ENCODE measurements at places on chromosomes 5 and 9.
A peak's percentile ranks its signal among the peaks of the same experiment; 100 is the strongest.

DNA sequence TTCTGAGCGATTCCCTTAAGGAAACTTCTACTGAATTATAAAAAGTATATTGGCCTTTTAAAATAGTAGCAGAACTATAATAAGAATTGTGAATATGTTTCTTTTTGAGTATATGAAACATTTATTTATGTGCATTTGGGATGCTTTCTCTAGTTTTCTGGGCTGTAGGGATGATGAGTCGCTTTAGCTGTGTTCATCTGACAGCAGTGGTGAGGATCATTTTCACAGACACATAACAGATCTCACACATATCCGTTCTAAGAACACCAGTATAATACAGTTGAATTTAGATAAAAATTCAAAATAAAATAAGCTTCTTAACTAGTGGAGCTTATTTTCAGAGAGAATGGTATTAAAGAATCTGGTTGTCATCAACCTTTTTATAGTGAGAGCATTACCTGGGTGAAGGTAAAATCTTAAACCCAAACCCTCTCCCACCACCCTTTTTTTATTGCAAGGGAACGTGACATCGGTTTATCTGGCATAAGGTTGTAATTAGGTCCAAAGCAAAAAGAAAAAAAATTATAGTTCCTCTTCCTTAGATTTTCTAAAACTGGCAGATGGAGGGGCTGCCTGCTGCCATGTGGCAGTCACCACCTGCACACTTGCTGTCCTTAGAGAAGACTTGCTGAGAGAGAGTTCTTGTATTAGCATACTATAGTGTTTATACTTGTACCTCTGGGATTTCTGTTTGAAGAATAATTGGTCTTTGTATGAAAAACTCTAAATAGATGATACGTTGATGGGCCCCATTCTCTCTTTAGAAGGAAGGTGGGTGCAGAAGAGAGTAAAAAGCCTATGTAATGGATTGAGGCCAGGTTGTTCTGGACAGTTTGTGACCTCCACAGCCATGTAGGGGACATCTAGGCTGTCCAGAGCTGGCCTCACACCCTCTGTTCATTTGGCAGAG lies 86.8 kb downstream of the CAMK4 start:
- no peak for DNase-seq

- DNase-seq, result no peak
These were observed 510.5 kb downstream of the RAB3C start for GRCh38 chr5:59093329-59093728.

DNA sequence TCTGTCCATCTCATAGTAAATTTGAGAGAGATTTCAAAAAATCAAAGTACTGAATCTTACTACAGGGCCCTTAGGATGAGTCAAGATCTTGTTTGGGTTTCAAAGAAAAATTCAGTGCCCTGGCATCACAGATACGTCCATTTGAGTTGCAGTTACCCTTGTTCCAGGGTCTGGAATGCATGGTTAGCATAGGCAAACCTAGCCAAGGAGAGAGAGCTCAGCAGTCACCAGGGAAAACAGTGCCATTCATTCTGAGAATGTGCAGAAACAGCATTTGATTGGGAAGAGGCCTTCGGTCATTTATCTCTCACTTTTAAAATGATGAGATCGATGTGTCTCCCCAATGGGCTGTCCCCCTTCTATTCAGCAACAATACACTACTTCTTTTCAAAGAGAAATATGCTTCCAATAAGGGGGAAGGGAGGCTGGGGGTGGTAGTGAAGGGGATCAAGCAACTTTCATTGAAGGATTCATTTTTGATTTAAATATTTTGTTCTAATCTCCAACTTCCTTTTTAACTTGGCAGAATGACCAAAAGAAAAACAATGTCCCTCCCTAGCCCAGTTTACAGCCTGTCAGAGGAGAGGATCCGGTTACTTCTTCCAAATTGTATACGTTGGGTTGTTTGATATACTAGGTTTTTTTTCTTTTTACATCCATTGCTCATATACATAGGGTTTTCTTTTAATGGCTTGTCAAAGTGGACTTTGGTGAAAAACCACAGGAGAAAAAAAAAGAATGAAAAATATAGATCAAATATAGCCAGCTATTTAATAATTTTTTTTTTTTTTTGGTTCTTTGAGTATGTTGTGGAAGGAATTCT lies 491.1 kb downstream of the CCDC171 start:
- no peak for DNase-seq

GRCh38 chr5:41346609-41347008 lies 133.3 kb upstream of the C6 start:
- no peak for DNase-seq

DNA sequence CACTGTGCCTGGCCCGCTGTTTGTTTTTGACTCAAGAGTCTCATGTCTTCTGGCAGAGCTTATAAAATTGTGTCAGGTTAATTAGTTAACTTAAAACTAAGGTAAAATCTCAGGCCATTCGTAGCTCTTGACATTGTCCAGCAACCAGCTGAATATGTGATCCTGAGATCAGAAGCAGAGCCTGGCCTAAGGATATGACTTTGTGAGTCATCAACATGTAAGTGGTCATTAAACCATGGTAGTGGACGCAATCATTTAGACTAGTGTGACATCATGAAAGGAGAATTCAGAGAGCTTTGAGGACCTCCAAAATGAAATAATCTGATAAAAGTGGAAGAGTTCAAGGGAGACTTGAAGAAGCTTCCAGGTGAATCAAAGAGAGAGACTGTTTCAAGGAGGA lies 23.3 kb downstream of the SPZ1 start:
- no peak for DNase-seq

- no peak for DNase-seq
These were observed 4.2 kb upstream of the NRARP start for GRCh38 chr9:137306066-137306849.

GRCh38 chr5:88778736-88779135 lies 104.2 kb downstream of the MEF2C start:
- no peak for DNase-seq

DNA sequence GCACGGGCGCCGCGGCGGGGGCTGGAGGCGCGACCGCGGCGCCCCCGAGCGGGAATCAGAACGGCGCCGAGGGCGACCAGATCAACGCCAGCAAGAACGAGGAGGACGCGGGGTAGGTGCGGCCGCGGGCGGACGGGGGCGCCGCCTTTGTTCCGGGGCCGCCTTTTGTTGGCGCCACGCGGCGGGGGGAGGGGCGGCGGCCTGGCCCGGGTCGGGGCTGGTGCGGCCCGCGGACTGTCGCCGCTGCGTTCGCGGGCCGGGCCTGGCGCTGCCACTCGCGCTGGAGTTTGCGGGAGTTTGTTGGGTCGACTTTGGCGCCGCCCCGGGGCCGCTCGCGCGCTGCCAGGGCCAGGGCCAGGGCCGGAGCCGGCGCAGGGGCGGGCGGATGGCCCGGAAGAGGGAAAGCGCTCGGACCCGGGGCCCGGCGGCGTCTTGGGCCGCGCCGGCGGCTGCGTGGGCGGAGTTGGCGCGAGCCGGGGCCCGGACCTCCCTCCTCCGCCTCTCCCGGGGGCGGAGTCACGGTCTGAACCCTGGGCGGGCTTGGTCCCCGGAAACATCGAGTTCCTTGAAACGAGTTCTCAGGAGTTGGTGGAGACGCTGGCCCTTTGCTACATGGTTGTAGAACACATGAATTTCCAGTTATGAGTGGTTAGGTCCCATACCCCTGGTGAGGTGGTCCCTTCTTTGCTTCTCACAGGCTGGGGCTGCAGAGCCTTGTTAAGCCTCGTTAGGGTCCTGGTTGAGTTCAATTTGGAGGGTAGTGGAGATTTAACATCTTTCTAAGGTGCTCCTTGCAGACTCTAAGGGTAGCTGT lies 809 bp downstream of the HNRNPAB start:
- peak; percentile 76 for DNase-seq

DNA sequence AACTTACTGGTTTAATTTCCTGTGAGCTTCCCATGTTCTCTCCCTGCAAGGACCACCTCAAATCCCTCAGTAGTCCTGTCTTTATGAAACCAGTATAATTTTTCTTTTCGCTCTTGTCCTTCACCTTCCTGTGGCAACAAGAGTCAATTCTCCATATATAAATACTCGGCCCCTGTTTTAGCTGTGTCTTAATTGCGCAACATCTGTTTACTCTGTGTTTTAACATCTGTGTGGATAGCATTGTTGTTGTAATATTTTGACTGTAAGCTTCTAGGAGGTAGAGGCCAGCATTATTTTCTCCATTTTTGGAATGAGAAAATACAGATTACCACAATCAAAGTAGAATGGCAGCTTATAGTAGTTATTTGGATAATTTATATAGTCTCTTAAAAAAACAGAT lies 30.2 kb upstream of the CDKN2B start:
- DNase-seq, result no peak

GRCh38 chr9:27564670-27565069 lies 8.6 kb downstream of the C9orf72 start:
- no peak for DNase-seq
